Body of pancreas (tissue), 4 donors: ENCODE measurements at places on chromosomes 12 and 14.

DNA sequence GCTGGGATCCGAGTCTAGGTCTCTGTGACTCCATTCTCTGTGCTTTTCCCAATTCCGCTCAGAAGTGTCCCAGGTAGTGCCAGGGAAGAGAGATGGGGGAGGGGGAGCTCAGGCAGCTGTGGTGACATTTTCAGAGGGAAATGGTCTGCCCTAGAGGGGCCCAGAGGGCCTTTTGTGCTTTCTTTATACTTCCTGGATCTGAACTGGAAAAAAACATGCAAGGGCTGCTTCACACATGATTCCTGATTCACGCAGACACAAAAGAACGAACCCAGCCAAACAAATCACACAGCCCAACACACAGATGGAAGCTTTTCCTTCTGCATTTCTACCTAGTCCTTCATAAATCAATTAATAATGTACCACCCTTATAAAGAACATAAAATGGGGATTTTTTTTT is 26.5 kb downstream of the GPR68 start:
- DNase-seq: no peak

GRCh38 chr14:28926122-28926521 is 159.5 kb downstream of the FOXG1 start:
- no peak for DNase-seq

DNA sequence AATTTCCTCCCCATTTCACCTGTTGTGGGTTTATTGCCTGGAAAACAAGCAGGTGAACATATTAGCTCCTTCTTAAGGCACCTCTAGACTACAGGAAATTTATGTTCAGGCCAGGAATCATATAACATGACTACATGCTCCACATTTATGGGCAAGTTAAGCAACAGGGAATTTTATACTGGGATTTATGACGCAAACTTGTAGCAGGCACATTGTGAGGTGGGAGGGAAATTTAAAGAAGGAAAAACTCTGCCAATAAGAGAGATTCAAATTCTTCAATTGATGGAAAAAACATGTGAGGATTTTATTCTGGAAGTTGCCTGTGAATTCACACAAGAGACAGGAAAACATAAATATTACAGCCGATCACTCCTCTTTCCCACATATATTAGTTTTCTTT is 93.9 kb downstream of the TBC1D30 start:
- DNase-seq: no peak

GRCh38 chr14:105605464-105606304 is 79.3 kb downstream of the TMEM121 start:
- DNase-seq: no peak
